SJSA1 (cell line): ENCODE measurements at places on chromosomes 11 and 22. TPM values are rescaled to one million over a fixed set of nuclear protein-coding genes. Genes with fewer than 3 reads are reported as not detected.

- no peak overlapping the region for H3K4me3 ChIP-seq
- H3K4me1 ChIP-seq = peaks cover 7% of the 10 kb centered on the region; the same call in 1 of the 2 replicates
- H3K36me3 ChIP-seq = no peaks in the 10 kb centered on the region
- no peak overlapping the region for H3K27ac ChIP-seq
- no peak for DNase-seq
Measured at GRCh38 chr11:1576825-1577224, 4.8 kb upstream of the DUSP8 start.

Gene STARD10
- 10.8 and 13.2 TPM in 2 replicates for total RNA-seq

- peak; percentile 23 for DNase-seq
- H3K4me3 ChIP-seq = no peak overlapping the region
- no peaks in the 10 kb centered on the region for H3K4me1 ChIP-seq
- no peaks in the 10 kb centered on the region for H3K27me3 ChIP-seq
Measured at GRCh38 chr22:49203859-49204598, 623.6 kb downstream of the BRD1 start.

Gene ASRGL1
- total RNA-seq = 0.81 and 4.8 TPM in 2 replicates

GRCh38 chr11:118212781-118213191 lies 12.0 kb downstream of the JAML start:
- H3K36me3 ChIP-seq = no peaks in the 10 kb centered on the region
- no peaks in the 10 kb centered on the region for H3K27me3 ChIP-seq
- no peak overlapping the region for H3K4me3 ChIP-seq
- DNase-seq = no peak

Gene MMP13
- total RNA-seq = not detected in 2 replicates

DNA sequence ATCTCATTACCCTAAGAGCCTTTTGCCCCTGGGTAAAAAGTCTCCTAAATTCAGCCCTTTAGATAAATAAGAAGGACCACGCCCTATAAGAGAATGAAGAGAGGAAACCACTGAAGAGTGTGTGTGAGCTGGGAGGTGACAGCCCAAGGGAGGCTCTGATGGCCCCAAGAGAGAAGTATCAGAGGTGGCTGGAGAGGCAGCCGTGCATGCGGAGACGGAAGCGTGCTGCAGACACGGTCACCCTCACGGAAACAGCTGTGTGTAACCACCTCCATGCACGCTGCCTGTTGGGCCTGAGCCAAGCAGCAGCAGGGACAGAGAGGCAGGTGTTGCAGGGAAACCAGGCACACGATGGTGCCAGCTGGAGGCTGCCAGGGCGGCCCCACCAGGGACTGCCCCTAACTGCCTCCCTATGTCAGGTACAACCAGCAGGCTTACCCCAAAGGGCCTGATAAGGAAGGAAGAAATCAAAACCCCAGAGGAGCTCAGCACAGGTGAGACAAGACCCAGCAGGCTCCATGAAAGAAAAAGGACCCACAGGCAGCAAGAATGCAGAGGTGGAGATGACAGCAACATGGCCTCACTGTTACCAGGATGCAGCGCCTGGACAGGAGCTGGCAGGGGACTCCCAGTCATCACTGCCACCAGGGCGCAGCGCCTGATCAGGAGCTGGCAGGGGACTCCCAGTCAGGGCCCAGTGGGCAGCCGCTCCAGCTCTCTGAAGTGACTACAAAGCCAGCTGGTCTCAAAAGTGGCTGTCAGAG lies 7.8 kb downstream of the LARGE2 start:
- no peak for DNase-seq
- H3K36me3 ChIP-seq = peaks cover 17% of the 10 kb centered on the region; the same call in 1 of the 2 replicates
- H3K4me1 ChIP-seq = no peaks in the 10 kb centered on the region
- H3K27me3 ChIP-seq = peaks cover under 1% of the 10 kb centered on the region; the same call in 1 of the 2 replicates

Gene MMP3
- total RNA-seq = 0.32 and 0.60 TPM in 2 replicates

DNA sequence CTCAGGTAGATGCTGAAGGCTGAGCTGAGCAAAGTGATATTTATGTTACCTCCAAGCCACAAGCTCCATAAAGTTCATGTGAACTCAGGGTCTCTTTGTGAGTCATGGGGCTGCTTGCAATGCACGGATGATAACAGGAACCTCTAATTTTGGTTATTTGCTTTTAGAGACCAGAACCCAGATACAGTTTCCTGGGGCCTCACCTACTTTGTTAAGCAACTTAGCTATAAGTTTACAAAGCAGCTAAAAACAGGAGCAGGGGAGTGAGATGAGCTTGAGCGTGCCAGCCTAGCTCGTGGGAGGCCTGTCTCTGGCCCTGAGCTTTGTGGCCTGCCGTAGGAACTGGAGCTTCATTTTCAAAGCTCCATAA lies 29.2 kb downstream of the SREBF2 start:
- H3K4me3 ChIP-seq = no peak overlapping the region
- H3K4me1 ChIP-seq = peaks cover 7% of the 10 kb centered on the region
- H3K27me3 ChIP-seq = no peaks in the 10 kb centered on the region
- H3K36me3 ChIP-seq = no peaks in the 10 kb centered on the region
- H3K27ac ChIP-seq = no peak overlapping the region
- DNase-seq = no peak
